WTC11 (cell line): ENCODE measurements at places on chromosomes 13 and 19. TPM values are rescaled to one million over a fixed set of nuclear protein-coding genes. Genes with fewer than 3 reads are reported as not detected.
A peak's percentile ranks its signal among the peaks of the same experiment; 100 is the strongest.

- peak overlapping the region; percentile 88 for H3K27ac ChIP-seq
- H3K36me3 ChIP-seq, result peaks cover 3% of the 10 kb centered on the region; the same call in 1 of the 2 replicates
- H3K27me3 ChIP-seq, result peaks cover 21% of the 10 kb centered on the region
Measured at GRCh38 chr19:45492627-45493470, 4.0 kb downstream of the RTN2 start.

DNA sequence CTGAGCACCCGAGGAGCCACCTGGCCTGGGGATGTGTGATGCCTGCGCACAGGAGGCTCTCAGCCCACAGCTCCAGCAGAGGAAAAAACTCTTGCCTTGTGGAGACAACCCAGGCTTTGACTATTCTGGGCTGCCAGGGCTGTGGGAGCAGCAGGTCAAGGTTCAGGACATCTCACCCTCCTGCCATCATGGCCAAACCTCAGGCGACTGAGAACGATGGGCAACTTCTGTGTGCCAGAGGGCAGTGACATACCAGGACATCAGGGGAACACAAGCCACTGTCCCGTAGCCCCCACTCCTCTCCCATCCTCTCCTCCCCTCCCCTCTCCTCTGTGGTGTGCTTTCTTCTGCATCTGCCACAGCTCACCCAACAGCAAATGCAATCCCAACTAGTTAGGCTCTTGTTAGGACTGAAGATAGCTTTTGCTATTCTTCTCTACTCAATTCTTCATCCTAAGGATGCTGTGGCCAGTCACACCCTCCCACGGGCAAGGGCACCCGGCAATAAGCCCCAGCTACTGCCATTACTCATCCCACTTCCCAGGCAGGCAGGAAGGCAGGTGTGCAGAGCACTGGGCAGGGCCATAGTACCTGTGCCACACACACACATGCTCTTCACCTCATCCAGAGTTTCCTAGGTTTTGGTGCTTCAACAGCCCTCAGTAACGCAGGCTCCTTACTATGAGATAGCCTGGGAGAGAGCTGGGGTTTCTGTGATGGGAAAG, 16.8 kb downstream of the ELL start:
- H3K36me3 ChIP-seq, result no peaks in the 10 kb centered on the region
- no peaks in the 10 kb centered on the region for H3K27me3 ChIP-seq
- DNase-seq, result no peak
- H3K27ac ChIP-seq, result peak overlapping the region; percentile 62
- H3K4me1 ChIP-seq, result peaks cover 13% of the 10 kb centered on the region

DNA sequence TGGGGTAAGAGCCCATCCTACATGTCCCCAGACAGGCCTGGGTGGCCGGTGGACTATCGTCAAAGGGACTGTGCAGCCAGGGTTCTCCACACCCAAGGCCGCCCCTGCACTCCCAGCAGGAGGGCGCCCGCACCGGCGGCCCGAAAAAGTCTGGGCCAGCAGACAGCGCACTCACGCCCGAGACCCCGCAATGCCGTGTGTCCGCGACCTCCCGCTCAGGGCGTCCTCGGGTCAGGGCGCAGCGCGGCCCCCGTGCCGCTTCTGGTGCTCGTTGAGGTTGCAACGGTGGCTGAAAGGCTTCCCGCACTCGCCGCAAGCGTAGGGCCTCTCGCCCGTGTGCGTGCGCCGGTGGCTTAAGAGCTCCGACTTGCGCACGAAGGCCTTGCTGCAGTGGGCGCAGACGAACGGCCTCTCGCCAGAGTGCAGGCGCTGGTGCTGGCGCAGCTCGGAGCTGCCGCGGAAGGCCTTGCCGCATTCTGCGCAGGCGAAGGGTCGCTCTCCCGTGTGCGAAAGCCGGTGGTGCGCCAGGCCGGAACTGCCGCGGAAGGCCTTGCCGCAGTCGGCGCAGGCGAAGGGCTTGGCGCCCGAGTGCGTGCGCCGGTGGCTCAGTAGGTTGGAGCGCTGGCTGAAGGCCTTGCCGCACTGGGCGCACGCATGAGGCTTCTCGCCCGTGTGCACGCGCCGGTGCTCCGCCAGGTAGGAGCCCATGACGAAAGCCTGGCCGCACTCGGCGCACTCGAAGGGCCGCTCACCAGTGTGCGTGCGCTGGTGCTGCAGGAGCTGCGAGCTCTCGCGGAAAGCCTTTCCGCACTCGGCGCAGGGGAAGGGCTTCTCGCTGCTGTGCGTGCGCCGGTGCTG, 2.8 kb upstream of the A1BG start:
- H3K27me3 ChIP-seq, result peaks cover 8% of the 10 kb centered on the region
- no peak overlapping the region for H3K27ac ChIP-seq
- H3K4me1 ChIP-seq, result peaks cover 4% of the 10 kb centered on the region; the same call in 1 of the 2 replicates
- peak; percentile 27 for DNase-seq
- H3K4me3 ChIP-seq, result peak overlapping the region; percentile 8; the same call in 1 of the 2 replicates
- no peaks in the 10 kb centered on the region for H3K36me3 ChIP-seq

- H3K4me3 ChIP-seq, result no peak overlapping the region
- peaks cover 23% of the 10 kb centered on the region for H3K4me1 ChIP-seq
- H3K36me3 ChIP-seq, result peaks cover 55% of the 10 kb centered on the region
- no peaks in the 10 kb centered on the region for H3K27me3 ChIP-seq
Measured at GRCh38 chr19:14412324-14412995, 6.7 kb downstream of the DDX39A start.

DNA sequence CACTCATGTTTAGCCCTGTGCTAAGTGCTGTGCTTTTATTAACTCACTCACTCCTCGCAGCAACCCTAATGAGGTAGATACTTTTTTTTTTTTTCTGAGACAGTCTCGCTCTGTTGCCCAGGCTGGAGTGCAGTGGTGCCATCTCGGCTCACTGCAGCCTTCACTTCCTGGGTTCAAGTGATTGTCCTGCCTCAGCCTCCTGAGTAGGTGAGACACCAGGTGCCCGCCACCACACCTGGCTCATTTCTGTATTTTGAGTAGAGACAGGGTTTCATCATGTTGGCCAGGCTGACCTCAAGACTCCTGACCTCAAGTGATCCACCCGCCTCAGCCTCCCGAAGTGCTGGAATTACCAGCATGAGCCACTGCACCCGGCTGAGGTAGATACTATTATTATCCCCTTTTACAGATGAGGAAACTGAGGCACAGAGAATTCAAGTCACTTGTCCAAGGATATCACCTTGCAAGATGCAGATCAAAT, 2.5 kb downstream of the ITPKC start:
- peak overlapping the region; percentile 53; the same call in 1 of the 2 replicates for H3K27ac ChIP-seq
- no peak for DNase-seq
- H3K4me1 ChIP-seq, result peaks cover 33% of the 10 kb centered on the region
- peak overlapping the region; percentile 91 for H3K4me3 ChIP-seq

- peaks cover 11% of the 10 kb centered on the region for H3K36me3 ChIP-seq
- no peak overlapping the region for H3K27ac ChIP-seq
- peaks cover 21% of the 10 kb centered on the region for H3K27me3 ChIP-seq
- DNase-seq, result no peak
Measured at GRCh38 chr19:51572908-51573307, 1.8 kb downstream of the ZNF175 start.

GRCh38 chr19:45785781-45786532, 3.7 kb upstream of the DMPK start:
- no peak for DNase-seq
- peaks cover 15% of the 10 kb centered on the region for H3K4me1 ChIP-seq
- H3K4me3 ChIP-seq, result no peak overlapping the region
- H3K27me3 ChIP-seq, result peaks cover 14% of the 10 kb centered on the region
- H3K27ac ChIP-seq, result no peak overlapping the region
- peaks cover 32% of the 10 kb centered on the region for H3K36me3 ChIP-seq

Gene ALOX5AP
- total RNA-seq, result 0.30 TPM in 1 of 3 replicates, not detected in the others

Gene NDUFS7
- 136 to 149 TPM (median 139 TPM) in 3 replicates for total RNA-seq

Gene UNC13A
- total RNA-seq, result 40.7 to 42.9 TPM (median 41.1 TPM) in 3 replicates

Gene OVOL3
- not detected in 3 replicates for total RNA-seq

Gene ZNF497
- 1.7 to 2.1 TPM (median 2.0 TPM) in 3 replicates for total RNA-seq

Gene ZNF490
- 7.3 to 7.7 TPM (median 7.6 TPM) in 3 replicates for total RNA-seq

Gene MADCAM1
- total RNA-seq, result 3.2 to 4.7 TPM (median 3.9 TPM) in 3 replicates

Gene WDR87
- not detected in 3 replicates for total RNA-seq

Gene PCDH8
- total RNA-seq, result 0.92 to 1.2 TPM (median 1.0 TPM) in 3 replicates
